ENCODE measurements at places on chromosomes 5 and 9.

DNA sequence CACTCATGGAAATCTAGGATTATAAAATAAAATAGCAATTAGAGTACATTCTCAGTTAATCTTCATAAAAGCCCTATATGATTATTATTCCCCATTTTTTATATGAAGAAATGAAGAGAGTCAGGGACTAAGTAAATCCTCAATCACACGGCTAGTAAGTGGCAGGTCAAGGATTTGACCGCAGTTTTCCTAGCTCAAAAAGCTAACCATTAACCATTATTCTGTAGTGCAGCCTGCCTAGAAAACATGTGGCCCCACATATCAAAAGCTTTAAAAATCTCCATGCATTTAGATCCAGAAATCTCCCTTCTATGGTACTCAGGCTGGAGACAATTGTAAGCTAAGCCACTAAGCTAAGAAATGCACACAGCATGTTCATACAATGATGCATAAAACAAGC, 21.4 kb downstream of the EPB41L4A start:
- no peak for DNase-seq

GRCh38 chr5:56195016-56195415, 38.1 kb downstream of the ANKRD55 start:
- no peak for DNase-seq

DNA sequence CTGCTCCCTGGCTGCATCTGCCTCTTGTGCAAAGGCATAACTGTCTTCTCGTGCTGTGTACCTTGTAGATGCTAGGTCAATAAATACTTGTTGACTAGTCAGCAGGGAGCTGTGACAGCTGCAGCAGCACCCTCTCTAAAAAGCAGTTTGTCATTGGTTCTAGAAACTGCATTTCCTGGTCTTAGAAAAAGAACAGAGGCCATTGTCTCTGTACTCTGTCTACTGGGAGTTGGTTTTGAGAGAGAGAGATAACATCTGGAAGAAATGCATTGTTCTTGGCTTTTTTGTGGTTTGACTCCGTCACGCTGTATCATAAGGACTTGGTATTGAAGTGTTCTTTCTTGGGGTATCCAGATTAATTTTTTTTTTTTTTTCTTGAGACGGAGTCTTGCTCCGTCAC, 32.3 kb downstream of the SH3GLB2 start:
- no peak for DNase-seq

DNA sequence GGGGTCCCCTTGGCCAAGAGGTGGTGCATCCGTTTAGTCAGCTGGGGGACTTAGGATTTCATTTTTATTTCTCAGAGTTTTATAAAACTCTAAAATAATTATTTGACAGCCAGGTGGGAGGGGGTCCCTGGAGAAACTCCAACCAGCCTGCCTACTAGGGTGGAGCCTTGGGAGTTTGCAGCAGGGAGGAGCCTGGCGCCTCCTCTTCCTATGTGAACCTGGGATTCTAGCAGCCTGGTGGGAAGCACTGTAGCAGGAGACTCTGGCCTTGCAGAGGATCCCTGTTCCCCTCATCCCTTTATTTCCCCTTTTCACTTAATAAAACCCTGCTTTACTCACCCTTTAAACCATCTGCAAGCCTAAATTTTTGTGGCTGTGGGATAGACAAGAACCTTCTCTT, 50.8 kb downstream of the FXN start:
- DNase-seq: no peak

- DNase-seq: peak; percentile 72
These were observed 13.3 kb upstream of the RECK start for GRCh38 chr9:36023260-36024048.

- peak; percentile 29 for DNase-seq
These were observed 427 bp downstream of the PCYOX1L start for GRCh38 chr5:149358294-149358651.

DNA sequence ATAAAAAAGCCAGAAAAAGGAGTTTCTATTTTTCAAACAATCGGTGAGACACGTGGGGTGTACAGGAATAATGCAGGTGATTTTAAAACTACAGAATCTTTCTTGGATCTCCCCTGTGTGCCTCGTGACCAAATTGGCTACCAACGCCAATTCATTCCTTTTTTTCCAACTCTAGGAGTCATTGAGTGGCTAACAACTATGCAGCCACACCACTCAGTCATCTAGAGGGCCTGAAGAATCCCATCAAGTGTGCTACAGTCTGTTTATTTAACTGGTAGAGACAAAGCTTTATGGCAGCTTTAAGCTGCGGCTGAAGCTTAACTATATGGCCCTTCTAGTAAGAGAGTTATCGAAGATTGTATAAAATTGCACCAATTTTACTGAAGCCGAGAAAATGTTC, 113.1 kb upstream of the NIPBL start:
- DNase-seq: no peak

- no peak for DNase-seq
These were observed 105.5 kb upstream of the PDE4D start for GRCh38 chr5:59999056-59999455.

GRCh38 chr5:151683986-151684588, 2.6 kb downstream of the SPARC start:
- DNase-seq: no peak

GRCh38 chr5:77957-78804, 13.8 kb upstream of the PLEKHG4B start:
- DNase-seq: peak; percentile 26

GRCh38 chr9:571066-571465, 270.4 kb upstream of the DMRT1 start:
- DNase-seq: no peak

GRCh38 chr5:154228696-154229095, 38.2 kb downstream of the GALNT10 start:
- no peak for DNase-seq

GRCh38 chr5:56024810-56025150, 30.0 kb upstream of the IL6ST start:
- DNase-seq: no peak

DNA sequence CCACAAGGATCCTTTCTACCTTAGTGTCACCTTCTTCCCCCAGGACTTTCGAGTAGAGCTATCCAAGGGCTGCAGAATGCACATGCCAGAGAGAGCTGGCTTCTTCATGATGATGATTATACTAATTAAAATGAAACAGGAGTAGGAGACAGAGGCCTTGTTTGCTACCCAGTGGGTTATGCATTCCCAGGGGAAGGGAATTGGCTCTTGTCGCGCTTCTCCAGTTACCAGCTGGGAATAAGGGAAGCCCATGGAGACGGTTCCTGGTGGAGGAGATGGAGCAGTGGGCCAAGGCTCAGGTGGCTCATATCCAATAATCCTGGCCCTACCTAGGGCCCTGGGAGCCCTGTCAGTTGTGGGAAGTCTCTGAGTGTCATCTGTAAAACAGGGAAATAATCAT, 65.1 kb downstream of the WWC1 start:
- DNase-seq: no peak

DNA sequence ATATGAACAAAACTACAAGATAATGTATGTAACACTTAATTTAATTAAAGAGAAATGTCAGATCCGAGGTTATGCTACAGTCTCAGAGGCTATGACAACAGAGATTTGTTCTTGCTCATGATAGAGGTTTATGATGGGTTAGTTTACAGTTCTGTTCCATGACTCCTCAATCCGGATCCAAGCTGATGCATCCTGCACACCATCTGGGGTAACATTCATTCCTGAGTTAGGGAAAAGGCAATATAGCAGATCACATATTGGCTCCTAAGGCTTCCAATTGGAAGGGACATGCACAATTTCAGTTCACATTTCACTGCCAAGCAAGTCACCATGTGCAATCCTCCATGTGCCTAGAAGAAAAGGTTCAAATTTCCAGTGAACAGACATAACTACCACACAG, 40.4 kb downstream of the ABLIM3 start:
- DNase-seq: no peak
